IMR-90 (cell line): ENCODE measurements at places on chromosomes 2 and 18. TPM values are rescaled to one million over a fixed set of nuclear protein-coding genes. Genes with fewer than 3 reads are reported as not detected.

GRCh38 chr2:240948905-240949790, 43.0 kb downstream of the CROCC2 start:
- no peak for DNase-seq

- peak; percentile 30 for DNase-seq
Observed at GRCh38 chr18:76977684-76978232, 154.8 kb downstream of the MBP start.

Gene SIX3
- polyA plus RNA-seq, result not detected in 2 replicates

DNA sequence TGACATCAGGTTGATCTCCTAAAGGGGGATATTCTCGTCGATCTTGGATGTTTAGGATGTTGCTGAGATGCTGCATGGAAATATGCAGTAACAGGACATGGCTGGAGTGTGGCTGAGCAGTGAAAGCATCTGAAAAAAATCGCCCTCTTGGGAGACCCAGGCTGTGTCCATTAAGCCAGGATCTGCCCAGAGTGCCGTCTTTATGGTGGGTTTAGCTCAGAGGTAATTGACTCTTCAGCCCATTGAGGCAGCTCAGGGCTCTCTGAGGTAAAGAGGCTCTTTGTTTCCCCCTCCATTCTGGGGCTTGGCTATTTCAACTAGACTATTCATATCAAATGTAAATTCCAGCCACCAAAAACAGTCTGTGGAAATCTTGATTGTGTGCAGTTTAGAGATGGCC, 26.5 kb downstream of the OSBPL6 start:
- DNase-seq, result no peak

DNA sequence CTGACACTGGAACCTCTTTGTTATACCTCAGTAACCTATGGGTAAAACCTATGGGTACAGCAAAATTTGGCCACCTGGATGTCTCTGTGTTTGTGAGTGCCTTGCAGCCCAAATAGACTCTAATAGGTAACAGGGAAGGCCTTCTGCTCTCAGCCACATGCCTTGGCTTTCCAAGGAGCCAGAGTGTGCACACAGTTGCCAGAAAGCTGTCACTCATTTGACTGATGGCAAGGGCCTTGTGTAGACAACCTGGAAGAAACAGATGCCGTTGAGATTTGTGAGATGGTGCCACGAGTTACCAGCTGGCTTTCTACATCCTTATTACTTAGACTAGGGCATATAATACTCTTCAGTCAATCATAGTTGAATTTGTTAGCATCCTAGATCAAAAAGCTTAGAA, 90.1 kb upstream of the RAB12 start:
- DNase-seq, result no peak

GRCh38 chr2:154242687-154243086, 371.0 kb downstream of the GALNT13 start:
- DNase-seq, result no peak

DNA sequence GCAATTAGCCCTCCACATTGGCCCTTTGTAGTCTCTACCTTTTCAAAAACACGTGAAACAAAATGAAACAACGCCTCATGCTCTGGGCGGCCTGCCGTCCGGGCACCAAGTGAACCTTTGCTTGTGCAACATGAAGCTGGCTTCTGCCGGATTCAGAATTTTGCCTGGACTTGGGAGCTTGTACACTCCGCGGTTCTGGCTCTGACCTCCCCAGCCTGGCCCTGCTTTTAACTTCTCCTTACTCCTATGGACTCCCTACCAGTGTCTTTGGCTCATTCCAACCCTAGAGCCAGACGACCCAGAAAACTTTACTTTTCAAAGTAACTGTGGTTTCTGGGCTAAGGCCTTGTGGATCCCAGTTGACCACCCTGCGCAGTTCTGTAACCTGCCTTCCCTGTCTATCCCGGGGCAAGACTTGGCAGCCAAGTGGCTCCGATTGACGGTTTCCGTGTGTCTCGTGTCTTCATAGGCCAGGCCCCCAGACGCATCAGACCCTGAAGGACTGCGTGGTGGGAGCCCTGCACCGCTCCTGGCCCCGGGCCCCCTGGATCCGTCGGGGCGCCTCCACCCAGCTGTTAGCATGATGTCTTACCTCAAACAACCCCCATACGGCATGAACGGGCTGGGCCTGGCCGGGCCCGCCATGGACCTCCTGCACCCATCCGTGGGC, 1.9 kb downstream of the OTX1 start:
- DNase-seq, result no peak

- DNase-seq, result no peak
Observed at GRCh38 chr2:140873915-140874531, 1256.8 kb downstream of the LRP1B start.

DNA sequence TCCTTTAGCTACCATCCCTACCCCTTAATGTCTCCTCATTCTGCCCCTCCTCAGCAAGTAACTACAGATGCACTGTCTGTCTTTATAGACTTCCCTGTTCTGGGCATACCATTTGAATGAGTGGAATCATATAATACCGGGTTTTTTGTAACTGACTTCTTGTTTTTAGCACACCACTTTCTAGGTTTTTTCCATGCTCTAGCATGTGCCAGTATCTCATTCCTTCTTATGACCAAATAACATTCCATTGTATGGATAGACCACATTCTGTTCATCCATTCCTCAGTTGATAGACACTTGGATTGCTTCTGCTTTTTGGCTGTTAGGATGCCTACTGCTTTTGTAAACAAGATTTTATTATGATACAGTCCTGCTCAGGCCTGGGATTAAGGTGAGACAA, 154.7 kb downstream of the TSN start:
- DNase-seq, result peak; percentile 6

DNA sequence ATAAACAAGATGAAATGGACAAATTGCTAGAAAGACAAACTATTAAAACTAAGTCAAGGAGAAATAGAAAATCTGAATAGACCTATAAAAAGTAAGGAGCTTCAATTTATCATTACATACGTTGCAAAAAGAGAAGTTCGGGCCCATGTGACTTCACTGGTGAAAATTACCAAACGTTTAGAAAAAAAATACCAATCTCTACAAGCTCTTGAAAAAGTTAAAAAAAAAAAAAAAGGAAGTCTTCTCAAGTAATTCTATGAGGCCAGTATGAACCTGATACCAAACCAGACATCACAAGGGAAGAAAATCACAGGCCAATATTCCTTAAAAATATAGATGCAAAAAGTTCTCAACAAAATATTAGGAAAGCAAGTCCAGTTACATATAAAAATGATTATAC, 20.2 kb upstream of the ACVR2A start:
- DNase-seq, result no peak

GRCh38 chr2:54191361-54192135, 64.5 kb downstream of the TSPYL6 start:
- DNase-seq, result no peak

Gene NPPC
- polyA plus RNA-seq, result 0.22 and 0.55 TPM in 2 replicates

GRCh38 chr2:97913846-97914245, 81.9 kb downstream of the TMEM131 start:
- no peak for DNase-seq

DNA sequence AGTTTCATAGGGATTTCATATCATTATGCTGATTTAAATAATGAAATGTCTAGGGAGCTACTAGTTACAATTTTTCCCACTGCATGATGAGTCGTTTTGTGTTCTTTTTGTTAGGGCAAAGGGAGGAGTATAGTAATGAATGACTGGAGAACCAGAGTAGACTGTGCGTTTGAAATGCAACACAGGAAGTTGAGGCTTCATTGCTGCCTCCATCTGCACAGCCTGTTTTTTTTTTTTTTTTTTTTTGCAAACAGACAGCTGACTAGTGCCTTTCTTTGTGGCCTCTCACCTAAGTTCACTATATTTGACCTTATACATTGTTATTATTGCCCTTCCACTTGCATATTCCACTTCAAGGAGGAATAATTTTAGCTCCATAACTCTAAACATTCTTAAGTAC, 286.7 kb upstream of the LRRTM1 start:
- no peak for DNase-seq
